ENCODE measurements at places on chromosomes 12 and 14.

DNA sequence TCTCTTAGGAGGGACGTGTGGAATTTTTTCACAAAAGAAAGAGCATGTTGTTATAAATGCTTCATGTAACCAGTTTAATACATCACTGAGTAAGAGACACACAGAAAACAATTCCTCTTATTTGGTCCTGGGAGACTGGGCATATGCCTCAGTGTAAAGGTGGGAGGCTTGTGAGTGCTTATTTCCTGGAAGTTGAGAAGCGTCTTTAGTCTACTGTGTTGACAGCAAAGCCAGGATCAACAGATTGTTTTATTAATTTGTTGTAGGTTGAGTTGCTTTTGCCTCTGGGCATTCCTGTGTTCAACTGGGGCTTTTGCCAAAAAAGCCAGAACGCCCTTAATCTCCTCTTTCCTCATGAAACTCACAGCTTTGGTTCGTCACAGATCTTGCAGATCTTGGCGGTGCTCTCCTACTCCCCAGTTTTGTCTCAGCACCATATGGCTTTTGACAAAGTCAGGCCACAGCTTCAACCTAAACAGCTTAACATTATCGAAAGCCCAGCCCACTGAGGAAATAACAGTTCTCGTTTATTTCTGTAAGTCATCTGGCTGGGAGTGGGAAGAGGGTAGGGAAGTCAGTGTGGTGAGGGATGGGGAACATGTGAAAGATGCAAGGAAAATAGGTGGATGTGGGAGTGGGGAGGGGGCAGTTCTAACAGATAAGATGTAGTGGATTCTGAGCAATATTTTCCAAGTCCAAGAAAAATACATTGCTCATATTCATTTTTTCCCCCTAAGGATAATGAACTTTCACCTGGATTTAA, 227.2 kb downstream of the DACT1 start:
- peak; percentile 83 for DNase-seq

- no peak for DNase-seq
These were observed 94.4 kb downstream of the PRIMA1 start for GRCh38 chr14:93693914-93694313.

DNA sequence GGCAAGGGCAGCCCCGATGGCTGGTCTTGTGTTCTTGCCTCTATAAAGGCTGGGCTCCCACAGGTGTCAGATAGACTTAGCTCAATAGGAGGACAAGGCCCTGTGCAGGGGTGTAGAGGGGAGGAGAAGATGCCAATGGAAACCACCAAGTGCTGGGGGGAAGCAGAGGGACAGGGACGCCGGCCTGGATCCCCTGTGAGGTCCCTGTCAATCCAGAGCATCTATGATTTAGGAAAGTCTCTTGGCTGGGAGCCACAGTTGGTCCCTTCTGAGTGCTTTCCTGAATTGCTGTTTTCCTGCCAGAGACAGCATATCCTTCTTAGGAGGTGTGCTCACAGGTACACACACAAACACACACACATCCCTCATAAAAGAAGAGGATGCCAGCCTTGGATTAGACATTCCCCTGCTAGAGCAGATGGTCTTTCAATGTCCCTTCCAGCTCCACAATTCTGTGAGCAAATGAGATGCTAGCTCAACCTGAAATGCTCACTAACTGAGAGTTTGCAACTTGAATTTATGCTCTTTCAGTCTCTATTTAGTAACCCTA, 62.7 kb downstream of the TTC7B start:
- no peak for DNase-seq

- DNase-seq = no peak
These were observed 39.2 kb upstream of the PPP1R13B start for GRCh38 chr14:103886304-103887169.

DNA sequence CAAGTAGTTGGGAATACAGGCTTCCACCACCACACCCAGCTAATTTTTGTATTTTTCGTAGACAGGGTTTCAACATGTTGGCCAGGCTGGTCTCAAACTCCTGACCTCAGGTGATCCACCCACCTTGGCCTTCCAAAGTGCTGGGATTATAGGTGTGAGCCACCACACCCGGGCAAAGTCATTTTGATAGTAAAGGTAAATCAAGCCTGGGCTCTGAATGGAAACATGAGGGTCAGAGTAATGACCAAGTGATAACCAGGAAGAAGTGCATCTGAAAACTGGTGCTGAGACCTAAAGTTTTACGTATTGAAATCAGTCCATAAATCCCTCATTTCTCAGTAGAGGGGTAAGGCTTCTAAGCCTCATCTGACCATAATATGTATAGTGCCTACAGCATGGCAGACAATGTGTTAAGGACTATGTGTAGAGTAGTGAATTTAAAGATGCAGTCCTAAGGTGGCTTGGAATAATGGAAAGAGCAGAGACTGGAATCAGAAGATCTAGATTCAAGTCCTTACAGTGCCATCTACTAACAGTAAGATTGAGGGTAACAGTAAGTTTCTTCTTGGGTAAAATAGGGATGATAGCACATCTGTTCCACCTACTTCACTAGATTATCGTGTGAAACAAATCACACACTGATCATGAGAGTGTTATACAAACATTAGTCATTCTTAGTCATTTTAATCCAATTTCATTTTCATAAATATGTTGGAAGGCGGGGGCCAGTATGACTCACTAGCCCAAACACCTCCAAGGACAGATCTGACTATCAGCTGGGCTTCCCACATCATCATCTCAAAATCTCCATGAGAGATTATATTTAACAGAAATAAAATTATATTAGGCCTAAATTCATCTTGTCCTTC, 11.2 kb downstream of the MAP4K5 start:
- DNase-seq = no peak

DNA sequence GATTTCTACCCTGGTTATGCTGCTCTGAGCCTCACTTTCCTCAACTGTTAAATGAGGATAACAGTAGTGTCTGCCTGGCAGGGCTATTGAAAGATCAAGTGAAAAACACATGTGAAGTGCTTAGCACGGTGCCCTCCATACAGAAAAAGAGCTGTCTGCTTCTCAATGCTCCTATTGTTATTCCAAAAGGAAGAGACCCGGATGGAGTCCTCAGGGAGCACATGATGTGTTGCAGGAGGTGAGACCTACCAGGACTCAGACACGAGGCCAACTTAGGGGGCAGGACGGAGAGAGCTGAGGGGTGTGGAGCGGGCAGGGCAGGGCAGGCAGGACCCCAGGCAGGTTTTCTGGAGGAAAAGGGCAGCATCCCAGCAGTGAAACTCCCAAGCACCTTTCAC, 8.9 kb downstream of the FAIM2 start:
- no peak for DNase-seq

DNA sequence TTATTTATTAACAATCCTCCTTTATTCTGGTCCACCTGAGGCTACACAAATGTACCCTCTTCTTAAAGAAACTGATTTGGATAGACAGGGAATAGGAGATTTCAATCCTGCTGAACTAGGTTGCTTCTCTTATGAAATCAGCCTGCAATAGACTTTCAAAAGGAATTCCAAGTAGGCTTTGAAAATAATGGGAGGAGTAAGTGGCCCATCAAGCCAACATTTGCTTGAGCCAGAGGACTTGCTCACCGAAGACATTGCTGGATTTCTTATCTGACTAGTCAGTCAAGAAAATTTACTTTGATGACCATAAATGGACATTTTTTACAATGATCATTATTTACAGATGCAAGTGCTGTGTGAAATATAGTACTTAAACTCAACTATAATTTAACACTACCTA, 82.8 kb upstream of the RASSF8 start:
- DNase-seq = no peak

DNA sequence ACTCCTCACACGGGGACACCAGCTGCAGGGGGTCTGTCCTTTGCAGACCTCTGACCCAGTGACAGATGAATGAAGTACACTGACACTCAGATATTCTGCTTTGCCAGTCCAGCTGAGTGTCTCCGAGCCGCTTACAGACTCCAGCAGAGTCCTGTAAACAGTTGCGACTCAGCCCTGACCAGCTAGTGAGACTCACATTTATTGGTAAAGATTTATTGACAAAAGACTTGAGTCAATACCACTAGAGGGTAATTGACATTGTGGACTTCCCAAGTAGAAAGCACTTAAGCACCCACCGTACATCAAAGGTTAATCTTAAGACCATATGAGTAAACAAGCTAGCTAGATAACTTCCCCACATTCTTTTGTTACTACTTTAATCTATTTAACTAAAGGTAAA, 9.8 kb upstream of the FKBP4 start:
- DNase-seq = no peak

GRCh38 chr14:37036669-37037341, 135.6 kb downstream of the SLC25A21 start:
- no peak for DNase-seq

DNA sequence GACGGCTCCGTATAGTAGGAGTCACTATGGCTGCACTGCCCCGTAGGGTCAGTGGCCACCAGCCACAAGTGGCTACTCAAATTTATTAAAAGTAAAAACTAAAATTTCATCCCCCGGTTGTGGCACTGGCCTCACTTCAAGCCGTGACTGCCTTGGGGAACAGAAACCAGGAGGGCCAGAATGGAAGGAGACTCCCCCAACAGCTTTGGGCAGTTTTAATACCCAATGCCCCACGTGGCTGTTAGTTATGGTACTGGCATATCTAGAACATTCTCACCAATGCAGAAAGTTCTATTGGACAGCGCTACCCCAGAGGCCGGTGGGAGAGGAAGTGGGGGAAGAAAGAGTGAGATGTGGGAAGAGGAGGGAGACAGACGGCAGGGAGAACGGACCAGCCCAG, 6.2 kb downstream of the NCOR2 start:
- DNase-seq = no peak

DNA sequence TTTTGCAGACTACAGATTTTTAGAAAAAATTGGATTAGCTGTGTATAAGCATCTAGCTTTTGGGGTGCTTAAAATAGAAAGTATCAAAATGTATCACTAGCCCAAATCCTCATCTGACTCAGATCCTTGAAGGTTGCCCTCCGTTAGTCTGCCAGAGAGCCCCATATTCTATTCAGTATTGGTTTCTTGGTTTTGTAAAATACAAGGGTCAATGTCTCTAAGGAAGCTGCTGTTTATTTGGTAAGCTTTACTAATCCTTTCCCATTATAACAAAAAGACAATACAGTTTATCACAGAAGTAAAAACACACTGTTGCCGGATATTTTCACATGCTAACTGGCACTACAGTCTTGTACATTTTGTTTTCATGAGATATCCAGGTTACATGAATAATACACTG, 92.8 kb upstream of the PTHLH start:
- no peak for DNase-seq
